ENCODE measurements at places on chromosomes 1 and 21.

DNA sequence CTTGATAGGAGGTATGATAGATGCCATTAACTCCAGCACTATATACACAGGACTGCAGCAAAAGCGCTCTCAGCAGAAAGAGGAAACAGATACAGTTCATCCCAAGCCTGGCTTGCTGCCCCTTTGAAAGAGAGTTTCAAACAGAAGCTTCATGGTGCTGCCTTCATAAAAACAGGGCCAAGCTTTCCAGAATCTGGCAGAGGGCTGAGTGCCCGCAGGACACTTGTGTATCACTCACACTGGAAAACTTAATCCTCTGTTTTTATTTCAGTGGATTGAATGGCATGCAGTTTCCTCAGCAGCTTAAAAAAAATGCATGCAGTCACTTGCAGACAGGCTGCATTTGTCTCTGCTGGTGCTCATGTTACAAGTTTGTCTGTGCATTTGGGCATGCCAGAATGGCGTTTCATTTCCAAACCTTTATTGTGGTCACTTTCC lies 40.4 kb downstream of the KCNJ15 start:
- DNase-seq, result no peak

DNA sequence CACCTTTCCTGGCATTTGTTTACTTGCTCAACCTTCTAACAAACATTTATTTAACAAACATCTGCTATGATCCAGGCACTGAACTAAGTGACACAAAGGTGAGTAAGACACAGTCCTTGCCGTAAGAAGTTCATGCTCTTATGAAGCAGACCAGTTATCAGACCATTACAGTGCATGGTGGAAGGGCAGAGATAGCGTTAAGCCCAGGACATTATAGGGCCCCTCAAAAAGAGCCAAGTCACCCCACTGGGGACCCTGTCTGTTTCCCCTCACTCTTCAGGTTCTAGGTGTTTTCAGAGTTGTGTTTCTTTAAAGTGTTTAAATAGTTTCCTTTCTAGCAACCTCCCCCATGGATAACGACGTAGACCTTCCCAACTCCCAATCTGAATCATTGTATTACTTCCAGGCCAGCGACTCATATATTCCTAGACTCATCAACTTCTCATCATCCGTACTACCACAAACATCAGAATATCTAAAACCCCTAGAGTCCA lies 39.3 kb downstream of the TCP10L start:
- DNase-seq, result no peak

DNA sequence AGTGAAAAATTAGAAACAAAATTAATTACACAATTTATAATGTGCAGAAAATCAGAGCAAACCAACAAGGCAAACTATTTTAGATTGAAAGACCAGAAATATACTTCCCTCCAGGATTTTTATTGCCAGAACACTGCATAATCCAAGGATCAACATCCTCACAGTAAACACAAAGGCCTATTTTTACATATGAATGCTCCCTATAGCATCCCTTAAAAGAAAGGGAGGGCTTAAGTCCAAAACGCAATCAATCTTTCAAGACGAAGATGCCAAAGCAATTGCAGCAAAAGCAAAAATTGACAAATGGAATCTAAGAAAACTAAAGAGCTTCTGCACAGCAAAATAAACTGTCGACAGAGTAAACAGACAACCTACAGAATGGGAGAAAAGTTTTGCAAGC lies 18.6 kb upstream of the CHIA start:
- no peak for DNase-seq

- no peak for DNase-seq
Observed at GRCh38 chr1:54750596-54750995, 13.7 kb downstream of the PARS2 start.

- DNase-seq, result no peak
Observed at GRCh38 chr21:46361176-46361575, 37.2 kb downstream of the PCNT start.

DNA sequence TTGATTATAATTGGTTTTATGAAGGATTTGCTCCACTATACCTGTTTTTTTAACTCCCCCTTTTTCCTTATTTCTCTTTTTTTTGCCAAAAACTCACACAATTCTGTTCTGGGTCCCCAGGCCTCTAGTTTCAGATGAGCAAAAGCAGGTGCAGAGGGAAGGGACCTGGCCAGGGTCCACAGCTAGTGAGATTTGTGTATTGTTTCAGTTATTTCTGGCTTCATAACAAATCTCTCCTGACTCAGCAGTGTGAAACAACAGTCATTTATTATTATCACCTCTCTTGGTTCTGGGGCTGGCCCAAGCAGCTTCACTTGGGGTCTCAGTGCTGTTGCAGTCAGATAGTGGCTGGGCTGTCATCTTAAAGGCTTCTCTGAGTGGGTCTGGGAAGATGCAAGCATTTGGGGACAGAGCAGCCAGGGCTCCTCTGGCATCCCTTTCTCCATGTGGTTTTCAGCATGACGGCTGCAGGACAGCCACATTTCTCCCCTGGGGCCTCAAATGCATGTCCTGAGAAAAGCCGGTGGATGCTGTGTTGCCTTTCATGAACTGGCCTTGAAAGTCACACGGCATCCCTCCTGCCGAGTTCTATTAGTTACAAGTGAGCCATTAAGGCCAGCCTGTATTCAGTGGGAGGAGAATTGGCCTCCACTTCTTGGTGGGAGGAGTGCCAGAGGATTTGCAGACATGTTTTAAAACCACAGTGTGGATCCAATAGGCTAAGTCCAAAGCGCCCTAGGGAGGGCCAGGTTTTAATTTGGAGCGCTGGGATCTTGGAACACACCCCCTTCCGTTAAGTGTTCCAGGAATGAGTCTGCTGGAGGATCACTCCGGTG lies 137.1 kb downstream of the CAMTA1 start:
- DNase-seq, result no peak

- no peak for DNase-seq
Observed at GRCh38 chr1:21237446-21238088, 52.7 kb downstream of the ECE1 start.

GRCh38 chr21:30718239-30718909 lies at the start of gene KRTAP21-3:
Gene KRTAP21-3, minus strand, starts transcription at chr21:30718777. Its CDS starts 18 bp downstream, at chr21:30718759.
- no peak for DNase-seq

- no peak for DNase-seq
Observed at GRCh38 chr1:207844371-207844770, 66.6 kb downstream of the CD34 start.

DNA sequence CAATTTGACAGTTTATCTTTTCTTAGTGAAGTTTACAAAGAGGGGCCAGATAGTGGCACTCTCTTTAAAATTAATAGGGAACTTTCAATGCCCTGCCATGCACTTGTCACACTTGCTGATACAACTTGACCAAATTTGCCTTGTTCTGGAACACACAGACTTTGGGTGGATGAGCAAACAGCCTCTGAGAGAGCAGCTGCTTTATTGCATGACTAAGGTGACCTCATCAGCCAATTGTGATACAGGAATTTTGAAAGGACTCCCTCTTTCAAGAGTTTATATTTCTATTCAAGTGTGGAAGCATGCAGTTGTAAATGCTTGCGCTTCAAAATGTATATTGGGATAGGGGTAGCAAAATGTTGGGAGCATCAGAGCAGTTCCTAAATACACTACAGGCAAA lies 2.1 kb upstream of the RGS1 start:
- no peak for DNase-seq

DNA sequence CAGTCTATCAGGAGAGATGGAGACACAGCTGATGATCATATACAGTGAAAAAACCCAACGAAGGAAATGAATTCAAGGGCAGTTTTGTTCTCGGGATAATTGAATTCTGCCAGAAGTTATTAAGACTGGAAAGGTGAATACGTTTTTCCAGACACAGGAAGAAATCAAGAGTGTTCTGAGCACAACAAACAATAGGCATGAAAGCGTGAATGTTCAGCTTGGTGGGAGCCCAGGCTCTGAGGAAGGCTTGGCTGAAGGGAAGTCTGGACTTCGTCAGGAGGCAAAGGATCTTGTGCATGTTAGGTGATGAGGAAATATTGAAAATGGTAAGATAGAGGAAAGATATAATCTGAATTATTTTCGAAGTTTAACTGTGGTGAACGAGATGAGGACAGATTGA lies 50.4 kb downstream of the CYYR1 start:
- no peak for DNase-seq

DNA sequence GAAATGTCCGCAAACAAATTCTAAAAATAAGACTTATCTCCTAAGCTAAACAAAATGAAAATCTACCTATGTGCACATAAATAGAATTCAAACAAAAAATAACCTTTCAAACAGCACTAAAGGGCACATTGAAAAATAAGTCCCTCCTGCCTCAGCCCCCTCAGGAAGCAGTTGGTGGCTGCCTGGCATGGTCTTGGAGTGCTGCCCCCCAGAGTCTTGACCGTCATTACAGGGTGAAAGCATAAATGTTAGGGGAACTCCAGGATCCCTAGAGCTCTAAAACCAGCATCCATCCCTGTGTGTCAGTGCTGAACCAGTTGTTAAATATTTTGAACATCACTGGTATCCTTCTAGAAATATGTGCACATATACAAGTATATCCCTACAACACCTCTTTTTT lies 6.5 kb upstream of the NPL start:
- DNase-seq, result no peak

DNA sequence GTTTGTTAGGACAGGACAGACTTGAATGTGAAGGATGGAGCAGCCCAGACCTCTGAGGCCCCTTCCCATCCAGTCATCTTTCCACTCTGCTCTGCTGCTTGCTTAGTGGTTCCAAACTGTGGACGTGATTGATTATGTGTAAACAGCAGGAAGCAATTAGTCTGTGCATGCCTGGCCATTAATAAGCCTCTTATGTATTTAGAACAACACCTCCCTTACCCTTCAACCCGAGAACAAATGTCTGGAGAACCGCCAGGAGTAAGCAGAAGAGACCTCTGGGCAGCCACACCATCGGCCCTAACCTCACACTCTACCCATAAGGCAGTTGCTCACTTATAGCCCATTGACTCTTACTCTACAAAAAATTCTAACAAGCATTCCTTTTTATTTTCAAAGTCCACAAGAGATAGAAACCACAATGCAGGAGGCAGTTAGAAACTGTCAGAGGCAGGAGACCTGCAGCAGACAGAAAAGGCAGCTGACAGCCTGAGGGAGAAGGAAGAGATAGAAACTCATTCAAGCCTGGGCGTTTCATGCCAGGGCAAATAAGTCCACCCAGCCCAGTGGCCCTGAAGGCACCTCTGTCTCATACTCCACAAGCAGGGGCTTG lies 5.8 kb upstream of the EPHA8 start:
- no peak for DNase-seq

GRCh38 chr1:229694053-229694693 lies 68.1 kb downstream of the URB2 start:
- no peak for DNase-seq
